ENCODE measurements at places on chromosomes 1 and 21.

GRCh38 chr1:234771642-234772344, 161.8 kb upstream of the IRF2BP2 start:
- DNase-seq, result no peak

DNA sequence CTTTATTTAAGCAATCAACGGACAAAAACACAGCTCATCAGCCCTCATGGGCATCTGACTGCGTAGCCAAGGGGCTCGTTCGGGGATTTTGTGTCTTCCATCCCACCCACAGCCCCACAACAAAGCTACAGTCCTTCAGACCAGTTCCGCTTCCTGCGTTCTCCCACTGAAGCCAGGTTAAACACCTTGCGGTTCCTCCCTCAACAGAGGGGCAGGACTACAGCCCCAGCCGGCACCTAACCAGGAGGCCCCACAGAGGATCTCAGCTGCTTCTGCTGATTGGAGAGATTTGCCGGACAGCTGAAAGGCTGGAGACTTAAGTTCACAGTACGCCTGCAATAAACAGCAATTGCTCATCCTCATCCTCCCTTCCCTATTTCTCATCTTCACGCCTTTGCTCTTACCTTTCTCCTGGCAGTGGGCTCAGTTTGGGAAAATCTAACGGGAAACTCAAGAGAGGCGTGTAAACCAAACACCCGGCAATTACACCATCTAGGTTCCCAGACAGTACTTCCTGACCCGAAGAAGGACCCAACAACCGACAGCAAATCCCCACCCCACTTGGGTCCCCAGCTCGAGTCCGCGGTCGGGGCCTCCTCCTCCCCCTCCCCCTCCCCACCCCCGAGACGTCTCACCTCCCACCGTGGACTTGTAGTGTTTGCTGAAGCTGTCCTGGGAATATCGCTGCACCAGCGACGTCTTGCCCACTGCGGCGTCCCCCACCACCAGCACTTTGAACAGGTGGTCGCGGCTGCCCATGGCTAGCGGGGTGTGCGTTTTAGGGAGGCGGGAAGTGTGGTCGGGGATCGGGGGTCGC, 876 bp downstream of the RAB29 start:
- DNase-seq, result peak; percentile 27

- DNase-seq, result no peak
Observed at GRCh38 chr1:228031276-228031995, 24.6 kb downstream of the WNT3A start.

DNA sequence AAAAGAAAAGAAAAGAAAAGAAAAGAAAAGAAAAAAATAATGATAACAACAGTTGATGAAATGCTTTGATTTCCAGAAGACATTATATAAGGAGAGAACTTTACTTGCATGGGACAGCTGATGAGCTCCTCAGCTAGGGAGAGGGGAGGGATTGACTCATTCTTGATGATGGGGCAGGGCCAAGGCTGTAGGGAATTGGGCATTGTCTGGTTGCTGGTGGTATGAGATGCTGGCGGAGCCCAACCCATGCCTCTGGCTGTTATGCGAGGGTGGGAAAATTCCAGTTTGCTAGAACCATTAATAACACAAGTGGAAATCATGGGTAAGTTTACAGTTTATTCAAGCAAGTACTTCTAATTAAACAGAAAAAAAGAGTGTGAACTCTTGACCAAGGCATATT, 36.0 kb upstream of the KIF26B start:
- no peak for DNase-seq

DNA sequence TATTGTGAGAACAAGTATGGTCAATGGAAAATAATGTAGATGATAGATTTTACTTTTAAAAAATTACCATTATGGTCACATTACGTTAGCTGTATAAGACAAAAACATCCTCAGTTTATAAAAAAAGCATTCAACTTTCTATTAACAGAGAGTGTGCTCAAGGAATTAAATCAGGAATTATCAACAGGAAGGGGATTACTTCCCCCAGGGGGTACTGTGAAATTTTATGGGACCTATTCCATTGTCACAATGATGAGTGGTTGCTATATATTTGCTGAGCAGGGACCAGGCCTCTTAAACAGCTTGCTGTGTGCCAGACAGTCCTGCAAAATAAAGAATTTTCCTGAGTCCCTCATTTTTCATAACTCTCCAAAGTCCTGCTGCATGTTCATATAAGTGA, 21.2 kb downstream of the JAM2 start:
- DNase-seq, result no peak

DNA sequence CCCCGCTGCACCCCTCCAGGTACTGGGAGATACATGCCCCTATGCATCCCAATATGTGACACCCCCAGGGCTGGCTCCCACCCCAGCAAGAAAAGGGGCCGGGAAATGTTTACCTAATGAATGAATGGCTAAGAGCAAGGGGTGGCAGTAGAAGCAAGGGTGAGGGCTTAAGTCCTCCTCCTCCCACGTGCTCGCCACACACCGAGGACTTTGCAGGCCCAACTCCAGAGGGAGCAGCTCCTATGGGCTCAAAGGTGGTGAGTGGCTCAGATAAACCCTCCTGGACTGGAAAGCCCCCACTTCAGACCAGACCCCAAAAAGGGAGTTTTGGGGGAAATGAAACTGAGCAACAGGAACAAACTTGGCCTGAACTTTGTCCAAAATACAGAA, 11.4 kb downstream of the SLC45A3 start:
- no peak for DNase-seq

- DNase-seq, result no peak
Observed at GRCh38 chr1:2896824-2897223, 95.3 kb upstream of the TTC34 start.

DNA sequence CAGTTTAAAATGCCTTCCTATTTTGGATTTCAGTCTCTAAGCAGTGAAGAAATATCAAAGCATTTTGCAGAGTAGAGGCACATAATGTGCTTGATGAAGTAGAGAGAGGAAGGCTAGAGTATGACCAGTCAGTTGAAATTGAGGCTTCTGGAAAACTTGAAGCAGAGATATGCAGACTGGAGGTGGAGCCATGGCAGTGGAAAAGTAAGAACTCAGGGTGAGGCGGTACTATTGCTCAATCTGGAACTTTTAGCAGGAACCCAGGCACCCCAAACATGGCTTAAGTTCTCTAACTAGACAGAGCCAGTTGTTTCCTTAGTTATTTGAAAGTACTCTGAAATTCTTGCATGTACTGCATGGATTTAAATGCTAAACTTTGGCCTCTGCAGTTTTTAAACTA, 288.6 kb downstream of the HHAT start:
- no peak for DNase-seq

DNA sequence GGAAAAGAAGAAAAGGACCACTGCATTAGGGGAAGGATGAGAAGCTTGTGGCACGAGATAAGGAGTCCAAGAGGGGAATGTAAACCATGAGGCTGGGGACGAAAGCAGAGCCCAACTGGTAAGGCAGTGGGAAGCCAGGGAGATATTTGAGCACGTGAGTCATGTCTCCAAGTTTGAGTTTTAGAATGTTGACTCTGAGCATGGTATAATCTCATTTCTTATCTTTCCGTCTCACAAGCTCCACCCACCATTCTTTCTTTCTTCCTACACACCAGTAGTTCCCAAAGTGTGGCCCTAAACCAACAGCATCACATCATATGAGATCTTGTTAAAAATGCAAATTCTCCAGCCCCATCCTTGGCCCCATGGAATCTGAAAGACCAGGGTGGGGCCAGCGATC, 145.3 kb downstream of the PLPP3 start:
- DNase-seq, result no peak

DNA sequence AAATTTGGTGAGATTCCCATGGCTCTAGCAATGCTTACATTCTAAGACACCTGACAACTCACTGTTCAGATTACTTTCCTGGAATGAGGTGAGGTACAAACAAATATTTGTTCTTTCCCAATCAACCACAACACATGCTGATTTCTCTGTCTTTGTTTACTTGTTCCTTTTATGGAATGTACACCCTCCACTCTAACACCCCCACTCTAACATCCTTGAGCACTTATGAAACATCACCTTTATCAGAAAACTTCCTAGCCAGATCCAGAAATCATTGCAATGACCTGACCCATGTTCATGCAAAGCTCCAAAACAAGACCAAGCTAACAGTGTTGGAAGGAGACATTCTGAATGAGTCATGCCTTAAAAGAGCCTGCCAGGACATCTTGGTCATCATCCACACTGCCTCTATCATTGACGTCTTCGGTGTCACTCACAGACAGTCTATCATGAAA, 35.5 kb downstream of the HSD3B1 start:
- no peak for DNase-seq

DNA sequence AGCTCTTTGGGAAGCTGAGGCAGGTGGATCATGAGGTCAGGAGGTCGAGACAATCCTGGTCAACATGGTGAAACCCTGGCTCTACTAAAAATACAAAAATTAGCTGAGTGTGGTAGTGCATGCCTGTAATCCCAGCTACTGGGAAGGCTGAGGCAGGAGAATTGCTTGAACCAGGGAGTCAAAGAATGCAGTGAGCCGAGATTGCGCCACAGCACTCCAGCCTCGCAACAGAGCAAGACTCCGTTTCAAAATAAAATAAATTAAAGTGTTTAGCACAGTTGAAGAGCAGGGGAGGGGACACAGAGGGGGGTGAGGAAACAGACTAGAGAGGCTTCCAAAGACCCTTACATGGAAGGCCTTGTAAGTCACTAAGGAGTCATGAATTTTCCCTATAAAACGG, 131.2 kb upstream of the SPATA6 start:
- DNase-seq, result no peak

- no peak for DNase-seq
Observed at GRCh38 chr1:12249181-12249580, 19.4 kb downstream of the VPS13D start.

- DNase-seq, result peak; percentile 7
Observed at GRCh38 chr1:169044296-169044695, 62.2 kb upstream of the ATP1B1 start.

DNA sequence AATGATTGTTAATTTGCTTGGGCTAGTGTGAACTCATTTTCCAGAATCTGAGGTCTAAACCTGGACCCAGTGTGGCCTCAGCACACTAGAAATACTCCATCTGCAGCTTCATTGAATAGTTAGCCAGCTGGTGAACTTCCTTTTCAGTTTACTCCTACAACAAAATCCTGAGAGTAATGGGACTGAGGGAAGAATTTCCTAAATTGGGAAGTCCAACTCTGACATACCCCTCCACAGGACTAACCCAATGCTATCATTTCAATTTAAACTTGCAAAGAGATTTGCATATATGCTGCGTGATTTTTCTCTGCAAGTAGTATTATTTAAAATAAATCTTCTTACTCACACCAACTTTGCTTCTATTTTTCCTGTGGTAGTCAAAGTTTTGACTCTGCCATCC, 27.8 kb upstream of the PIGC start:
- DNase-seq, result no peak

DNA sequence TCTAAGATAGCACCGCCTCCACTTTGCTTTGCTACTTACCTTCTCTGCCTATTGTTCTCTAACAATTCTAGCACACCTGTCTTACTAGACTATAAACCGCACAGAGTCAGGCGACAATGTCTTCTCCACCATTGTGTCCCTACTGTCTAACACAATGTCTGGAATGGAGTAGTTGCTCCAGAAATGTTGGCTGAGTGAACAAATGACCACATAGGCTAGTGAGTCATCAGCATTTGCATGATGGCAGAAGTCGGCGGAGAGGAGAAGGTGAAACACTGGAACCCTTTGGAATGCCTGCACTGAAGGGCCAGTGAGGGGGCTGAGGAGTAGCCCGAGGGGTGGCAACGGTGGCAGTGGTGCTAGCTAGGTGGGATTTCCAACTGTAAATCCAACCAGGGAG, 14.0 kb upstream of the PABPC4 start:
- DNase-seq, result no peak
